Activated CD4-positive, CD25-positive, alpha-beta regulatory T cell treated with anti-CD3 and anti-CD28 coated beads, Interleukin-2, amount 50 U/mL, for 16 hours (primary cell): ENCODE measurements at places on chromosomes 12 and 14.

DNA sequence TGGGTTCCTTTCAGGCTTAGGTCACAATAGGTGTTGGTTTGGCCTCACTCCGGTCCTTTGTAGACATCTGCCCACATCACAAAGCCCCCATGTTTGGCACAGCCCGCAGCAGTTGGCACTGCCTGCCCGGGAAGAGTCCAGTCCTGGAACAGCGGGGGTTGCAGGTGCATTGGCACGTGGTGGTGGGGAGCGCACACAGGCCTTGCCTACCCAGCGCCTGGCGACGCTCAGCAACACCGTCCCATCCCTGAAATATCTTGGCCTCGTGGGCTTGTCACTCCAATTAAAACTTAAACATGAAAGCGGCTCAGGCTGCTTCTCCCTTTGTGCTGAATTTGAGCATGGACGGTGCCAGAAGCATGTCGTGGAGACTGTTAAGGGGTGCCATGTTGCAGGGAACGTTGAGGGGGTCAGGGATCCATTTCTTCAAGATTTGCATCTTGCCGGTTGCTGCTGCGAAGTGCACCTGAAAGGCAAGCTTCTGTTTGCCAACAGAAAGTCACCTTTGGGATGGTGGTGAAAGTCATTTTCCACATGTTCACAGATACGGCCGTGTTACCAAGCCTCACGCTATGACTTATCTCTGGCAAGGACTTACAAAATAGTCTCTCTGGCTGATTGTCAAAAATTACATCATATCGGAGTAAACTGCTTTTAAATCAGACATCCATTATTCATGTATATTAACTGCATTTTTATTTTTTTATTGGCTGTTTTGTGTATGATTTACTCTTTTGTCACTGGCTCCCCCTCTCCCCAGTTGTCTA lies 91.5 kb downstream of the FBXW8 start:
- no peak for DNase-seq

- no peak for DNase-seq
Observed at GRCh38 chr14:23359167-23359626, 5.8 kb downstream of the EFS start.

DNA sequence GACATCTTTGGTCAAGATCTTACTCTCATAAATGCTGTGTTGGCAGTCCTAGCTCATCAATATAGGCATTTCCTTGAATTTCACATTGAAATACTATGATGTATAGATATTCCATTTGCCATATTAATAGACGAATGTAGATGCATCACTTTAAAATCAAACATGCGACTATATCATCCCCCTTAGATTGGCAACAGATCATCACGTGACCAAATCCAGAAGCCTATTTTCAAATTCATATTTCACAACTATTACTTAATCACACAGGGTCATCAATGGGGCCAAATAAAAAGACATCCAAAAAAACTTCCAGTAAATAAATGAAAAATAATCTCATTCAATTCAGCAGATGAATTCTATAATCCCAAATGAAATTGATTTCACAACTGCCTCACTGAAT lies 15.3 kb downstream of the LMO3 start:
- no peak for DNase-seq

DNA sequence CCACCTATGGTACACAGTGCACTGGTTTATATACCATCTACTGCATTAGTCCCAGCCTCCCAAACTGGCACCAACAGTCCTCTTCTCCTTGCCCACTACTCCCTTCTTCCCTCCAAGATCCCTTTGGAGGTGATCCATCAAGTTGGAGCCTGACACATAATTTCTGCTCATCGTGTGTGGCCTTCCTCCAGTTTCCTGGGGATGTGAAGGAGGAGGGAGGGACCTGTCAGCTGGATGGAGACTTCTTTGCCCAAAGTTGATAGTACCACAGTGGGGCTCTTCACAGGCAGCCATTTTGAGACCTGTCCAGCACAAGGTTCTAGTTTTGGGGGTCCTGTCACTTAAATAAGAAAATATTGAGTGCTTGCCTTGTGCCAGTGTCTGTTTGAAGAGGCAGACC lies 17.1 kb upstream of the CTDSP2 start:
- DNase-seq = no peak

DNA sequence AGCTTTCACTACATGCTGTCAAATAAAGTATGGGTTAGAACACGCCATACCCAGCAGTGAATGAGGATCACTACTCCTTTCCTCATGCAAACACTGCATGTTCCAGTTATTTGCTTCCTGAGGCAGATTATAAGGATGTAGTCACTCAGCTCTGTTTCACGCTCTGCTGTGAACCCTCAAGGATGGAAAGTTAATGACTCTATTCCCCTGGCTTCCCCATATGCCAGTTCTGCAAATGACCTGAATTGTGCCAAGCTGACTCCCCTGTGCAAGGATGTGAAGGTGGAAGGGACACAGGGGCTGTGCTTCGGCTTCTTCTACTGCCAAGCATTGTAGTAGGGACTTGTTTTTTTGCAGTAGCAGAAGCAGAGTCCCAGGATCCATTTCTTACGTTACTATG lies 6.8 kb downstream of the IFI27L1 start:
- DNase-seq = no peak

DNA sequence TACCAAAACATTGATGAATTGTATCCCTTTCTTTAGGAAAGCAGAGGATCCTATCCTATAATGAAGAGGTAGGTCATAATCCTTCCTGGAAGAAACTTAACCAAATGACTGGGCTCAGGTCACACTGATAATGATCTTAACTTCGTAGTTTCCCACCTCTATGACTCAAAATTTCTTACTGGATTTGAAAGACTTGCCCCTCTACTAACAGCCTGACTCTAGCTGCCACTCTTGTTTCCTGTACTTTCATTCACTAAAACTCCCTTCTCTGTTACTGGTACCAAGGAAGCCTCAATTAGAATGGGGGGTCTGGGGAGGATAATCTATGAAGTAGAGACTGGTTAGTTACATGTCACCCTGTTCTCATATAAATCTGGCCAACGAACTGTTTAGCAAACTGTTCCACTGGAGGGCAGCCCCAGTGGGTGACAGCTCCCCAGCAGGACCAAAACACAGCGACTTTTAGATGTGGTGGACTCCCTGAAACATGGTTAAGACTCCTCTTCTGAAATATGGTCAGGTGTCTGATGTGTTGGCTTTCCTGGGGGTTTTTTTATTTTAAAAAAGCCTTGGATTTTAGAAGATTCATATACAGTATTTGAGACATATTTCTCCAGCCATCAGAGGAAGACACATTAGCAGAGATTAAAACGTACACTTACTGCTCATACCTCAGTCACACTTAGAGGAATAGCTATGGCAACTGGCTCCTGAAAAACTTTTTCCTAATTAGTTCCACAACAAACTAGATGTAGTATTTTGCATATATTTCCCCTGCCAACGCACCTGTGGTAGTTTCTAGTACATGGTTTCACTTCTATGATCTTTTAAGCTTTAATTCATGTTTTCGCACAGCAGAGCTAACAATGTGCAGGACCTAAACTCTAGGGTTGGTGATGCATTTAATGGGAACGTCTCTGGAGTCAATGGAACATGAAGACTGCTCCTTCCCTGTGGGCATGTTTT lies 72.3 kb downstream of the ACADS start:
- DNase-seq = no peak
